CD4-positive, alpha-beta memory T cell (primary cell): ENCODE measurements at places on chromosomes 5 and 9.

DNA sequence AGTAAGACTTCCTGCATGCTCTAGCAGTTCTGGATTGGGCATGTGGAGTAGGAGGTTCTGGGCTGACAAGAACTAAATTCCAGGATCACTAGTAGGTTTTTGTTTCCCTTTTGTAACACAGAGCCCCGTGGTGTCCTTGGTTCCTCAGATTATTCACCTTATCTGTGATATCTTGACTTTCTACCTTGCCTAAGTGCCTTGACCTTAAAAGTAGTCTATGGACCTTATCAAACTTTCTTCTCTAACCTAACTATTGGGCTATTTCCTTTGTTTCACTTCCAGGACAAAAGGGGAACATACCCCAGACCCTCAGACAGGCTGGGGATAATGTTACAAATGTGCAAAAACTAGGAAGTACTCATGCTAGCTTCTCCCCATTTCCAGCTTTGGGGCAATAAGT lies 595.3 kb downstream of the PSAT1 start:
- no peak for DNase-seq

- no peak for DNase-seq
These were observed 20.9 kb downstream of the WHRN start for GRCh38 chr9:114484215-114484853.

GRCh38 chr5:31396611-31397295 lies 135.1 kb downstream of the DROSHA start:
- no peak for DNase-seq

DNA sequence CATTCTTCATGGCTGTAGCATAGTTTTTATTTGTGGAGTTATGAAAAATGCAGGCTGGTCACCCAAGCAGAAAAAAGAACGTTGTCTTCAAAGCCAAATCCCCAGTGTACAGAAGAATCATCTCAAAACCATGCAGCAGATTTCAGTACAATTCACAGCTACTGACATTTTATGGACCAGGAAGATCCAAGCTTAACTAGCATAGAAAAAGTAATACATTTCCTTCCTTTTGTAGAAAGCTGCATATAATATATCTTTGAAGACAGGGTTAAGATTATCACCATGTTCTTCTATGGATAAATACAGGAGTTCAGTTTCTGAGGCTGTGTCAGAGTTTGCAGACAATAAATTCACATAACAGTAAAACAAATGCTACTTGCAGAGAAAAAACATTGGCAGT lies 1054.8 kb upstream of the C9orf72 start:
- DNase-seq, result no peak

DNA sequence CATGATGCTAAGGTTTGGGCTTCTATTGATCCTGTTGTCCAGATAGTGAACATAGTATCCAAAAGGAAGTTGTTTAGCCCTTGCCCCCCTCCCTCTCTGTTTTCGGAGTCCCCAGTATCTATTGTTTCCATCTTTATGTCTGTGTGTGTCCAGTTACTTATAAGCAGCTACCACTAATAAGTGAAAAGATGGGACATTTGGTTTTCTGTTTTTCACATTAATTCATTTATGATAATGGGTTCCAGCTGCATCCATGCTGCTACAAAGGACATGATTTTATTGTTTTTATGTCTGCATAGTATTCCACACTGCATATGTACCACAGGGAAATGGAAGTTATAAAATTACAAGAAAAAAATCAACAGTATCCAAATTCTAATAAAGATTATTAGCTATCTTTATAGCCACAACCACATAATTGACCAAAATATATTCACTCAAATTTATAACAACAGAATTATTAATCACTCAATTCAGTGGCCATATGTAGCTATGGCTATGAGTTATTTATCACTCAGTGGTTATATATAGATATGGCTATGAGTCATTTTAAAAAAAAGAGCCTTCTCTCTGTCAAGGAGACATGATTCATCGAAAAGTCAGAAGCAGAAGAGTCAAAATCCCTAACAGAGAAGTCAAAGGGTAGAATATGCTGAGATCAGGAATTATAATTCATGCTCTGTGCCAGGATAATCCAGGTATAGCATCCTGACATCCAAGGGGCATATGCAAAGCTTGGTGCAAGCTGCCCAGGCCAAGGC lies 367.5 kb downstream of the DEPDC1B start:
- no peak for DNase-seq

GRCh38 chr5:60829490-60830266 lies 14.4 kb downstream of the ELOVL7 start:
- no peak for DNase-seq

DNA sequence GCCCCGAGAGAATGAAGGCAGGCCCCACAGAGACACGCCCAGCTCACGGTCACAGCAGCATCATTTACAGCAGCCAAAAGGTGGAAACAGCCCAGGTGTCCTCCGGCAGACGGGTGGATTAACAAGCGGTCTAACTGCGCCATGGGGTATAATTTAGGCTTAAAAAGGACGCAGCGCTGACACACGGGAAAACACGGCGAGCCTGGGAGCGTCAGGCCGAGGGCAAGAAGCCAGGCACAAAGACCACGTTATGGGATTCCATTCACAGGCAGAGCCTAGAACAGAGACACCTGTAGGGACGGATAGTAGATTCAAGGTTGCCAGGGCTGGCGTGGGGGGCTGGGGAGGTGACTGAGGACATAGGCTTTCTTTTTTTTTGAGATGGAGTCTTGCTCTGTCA lies 36.9 kb upstream of the TMEM250 start:
- no peak for DNase-seq
